Activated CD4-positive, alpha-beta T cell treated with anti-CD3 and anti-CD28 coated beads, Interleukin-2, amount 10 ng/mL, durations not matched to agents 7 days and 5 days (primary cell): ENCODE measurements at places on chromosomes 2 and 18.

- no peak for DNase-seq
Observed at GRCh38 chr2:65850695-65851094, 418.3 kb upstream of the SPRED2 start.

- no peak for DNase-seq
Observed at GRCh38 chr2:12918138-12918834, 201.6 kb downstream of the TRIB2 start.

GRCh38 chr2:128473175-128474035, 154.7 kb upstream of the HS6ST1 start:
- DNase-seq: peak; percentile 14

- peak; percentile 54 for DNase-seq
Observed at GRCh38 chr18:51211552-51211951, 14.1 kb upstream of the MEX3C start.

- no peak for DNase-seq
Observed at GRCh38 chr2:134634054-134634753, 84.6 kb downstream of the TMEM163 start.

DNA sequence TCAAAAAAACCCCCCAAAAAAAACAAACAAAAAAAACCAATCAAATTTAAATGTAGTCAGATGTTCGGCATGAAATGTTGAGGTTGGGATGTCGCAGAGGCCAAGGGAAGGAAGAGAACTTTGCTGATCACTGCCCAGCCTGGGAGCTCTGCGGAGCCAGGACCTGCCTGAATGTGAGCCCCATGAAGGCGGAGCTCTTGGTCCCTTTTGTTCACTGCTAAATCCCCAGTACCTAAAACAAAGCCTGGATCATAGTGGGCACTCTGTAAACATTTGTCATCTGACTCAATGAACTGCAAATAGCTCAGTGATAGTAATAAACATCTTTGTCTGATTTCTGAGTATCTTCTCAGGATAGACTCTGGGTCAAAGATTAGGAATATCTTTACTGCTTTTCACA, 64.0 kb downstream of the NGEF start:
- DNase-seq: no peak

GRCh38 chr2:204061241-204061640, 124.7 kb downstream of the ICOS start:
- DNase-seq: no peak

- DNase-seq: no peak
Observed at GRCh38 chr2:55761526-55761925, 67.9 kb upstream of the PNPT1 start.

DNA sequence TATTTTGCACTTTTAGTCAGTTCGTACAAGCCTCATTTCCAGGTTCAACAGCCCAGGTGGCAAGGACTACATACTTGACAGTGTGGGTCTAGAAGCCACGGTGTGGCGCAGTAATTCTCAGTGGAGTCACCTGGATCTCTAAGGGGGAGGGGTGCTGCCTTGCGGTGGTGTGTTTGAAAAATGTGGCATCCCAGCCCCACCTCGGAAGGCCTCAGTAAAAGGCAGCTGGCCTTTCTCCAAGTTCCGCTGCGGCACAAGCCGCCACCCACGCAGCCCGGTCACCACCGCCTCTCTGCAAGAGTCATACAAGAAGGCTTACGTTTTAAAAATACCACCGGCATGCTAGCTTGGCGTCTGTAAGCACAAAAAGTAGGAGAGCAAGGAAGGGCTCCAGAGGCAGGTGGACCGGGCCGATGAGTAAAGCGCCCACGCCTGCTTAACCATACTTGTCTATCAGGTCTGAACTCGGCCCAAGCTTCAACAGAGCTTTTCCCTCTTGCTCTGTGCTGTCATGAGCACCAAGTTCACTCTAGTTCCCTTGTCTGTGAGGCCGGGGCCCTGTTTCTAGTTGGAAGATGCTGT, 49.5 kb downstream of the SPRED2 start:
- peak; percentile 63 for DNase-seq

DNA sequence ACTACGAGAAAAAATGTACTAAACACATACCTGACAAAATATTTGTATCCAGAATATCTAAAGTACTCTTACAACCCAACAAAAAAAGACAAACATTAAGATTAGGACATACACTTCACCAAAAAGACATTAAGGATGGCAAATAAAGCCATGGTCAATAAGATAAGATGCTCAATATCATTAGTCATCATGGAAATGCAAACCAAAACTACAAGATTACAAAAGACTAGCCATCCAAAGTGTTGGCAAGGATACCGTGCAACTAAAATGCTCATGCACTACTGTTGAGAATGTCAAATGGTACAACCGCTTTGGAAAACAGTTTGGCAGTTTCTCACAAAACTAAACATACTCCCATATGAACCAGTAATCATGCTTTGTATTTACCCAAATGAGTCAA, 29.7 kb downstream of the MAP3K2 start:
- no peak for DNase-seq

- DNase-seq: no peak
Observed at GRCh38 chr2:169755083-169755870, 21.6 kb downstream of the KLHL23 start.

DNA sequence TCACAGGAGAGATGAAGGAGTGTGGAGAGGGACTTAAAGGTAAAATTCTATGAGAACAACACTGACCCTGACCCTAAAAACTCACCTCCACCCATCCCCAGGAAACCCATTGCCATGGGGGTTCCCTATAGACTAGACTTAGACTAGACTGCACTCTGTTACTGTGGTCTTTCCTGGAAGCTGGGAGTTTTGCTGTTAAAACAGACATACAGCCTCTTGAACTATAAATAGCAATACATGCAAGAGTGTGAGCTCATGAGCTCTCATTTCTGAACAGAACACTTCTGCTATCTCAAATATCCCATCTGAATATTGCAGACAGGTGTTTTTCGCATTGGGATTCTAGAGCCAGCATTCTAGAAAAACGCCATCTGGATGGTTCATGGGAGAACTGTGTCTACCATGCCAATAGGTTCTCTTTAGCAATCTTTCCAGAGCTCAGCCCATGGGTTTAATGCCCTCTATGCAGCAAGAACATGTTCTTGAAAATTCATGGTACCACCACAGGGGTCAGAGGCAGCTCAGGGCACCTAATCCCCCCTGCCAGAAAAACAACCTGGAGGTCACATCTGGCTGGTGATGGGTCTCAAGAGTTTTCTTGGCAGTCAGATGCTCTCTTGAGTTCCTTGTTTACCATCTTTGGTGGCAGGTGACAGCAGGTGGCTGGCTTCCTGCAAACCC, 51.9 kb downstream of the SLC14A2 start:
- peak; percentile 22 for DNase-seq

DNA sequence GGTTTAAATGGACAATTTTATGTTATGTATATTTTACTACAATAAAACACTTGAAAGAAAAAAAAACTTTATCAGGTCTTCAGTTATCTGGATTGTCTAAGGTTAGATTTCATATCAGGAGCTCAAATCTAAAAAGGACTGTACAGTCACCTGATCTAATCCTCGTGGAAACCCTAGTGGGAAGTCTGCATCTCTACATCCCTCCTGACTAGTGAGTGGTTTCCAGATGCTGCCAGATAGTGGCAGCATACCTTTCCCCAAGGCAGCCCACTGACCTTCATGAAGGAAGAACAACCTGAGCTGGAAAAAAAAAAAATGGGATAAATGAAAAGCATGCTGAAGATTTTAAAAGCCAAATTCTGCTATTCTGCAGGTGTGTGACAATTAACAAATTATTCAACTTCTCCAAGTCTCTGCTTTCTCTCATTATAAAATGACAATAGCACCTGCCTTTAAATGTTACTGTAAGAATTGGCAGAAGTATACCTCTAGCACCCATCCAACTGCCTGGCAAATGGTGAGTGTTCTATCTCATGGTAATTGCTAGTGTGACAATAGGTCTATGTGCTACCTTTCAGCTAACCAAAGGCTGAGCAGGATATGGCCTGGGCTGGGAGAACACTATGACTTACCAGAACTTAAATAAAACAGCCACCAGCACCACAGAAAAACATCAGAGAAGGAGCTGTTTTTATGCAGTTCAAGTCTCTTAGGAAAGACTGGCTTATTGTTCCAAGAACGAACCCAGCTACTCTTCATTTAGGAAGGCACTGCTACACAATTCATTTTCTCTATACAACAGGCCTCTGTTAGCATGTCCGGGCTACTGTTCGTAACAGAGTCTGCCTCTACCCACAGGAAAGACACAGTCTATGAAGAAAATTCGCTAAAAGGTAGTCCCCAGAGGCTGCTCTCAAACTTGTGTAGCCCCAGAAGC, 8.6 kb downstream of the CLASP1 start:
- no peak for DNase-seq

DNA sequence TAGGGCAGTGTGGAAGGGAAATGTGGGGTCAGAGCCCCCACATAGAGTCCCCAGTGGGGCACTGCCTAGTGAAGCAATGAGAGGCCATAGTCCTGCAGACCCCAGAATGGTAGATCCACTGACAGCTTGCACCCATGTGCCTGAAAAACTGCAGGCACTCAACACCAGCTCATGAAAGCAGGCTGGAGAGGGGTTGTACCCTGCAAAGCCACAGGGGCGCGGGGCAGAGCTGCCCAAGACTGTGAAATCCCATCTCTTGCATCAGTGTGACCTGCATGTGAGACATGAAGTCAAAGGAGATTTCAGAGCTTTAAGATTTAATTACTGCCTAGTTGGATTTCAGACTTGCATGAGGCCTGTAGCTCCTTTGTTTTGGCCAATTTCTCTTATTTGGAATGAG, 224.0 kb downstream of the TXNL1 start:
- no peak for DNase-seq
